ENCODE measurements at places on chromosomes 16 and 17.
A peak's percentile ranks its signal among the peaks of the same experiment; 100 is the strongest.

DNA sequence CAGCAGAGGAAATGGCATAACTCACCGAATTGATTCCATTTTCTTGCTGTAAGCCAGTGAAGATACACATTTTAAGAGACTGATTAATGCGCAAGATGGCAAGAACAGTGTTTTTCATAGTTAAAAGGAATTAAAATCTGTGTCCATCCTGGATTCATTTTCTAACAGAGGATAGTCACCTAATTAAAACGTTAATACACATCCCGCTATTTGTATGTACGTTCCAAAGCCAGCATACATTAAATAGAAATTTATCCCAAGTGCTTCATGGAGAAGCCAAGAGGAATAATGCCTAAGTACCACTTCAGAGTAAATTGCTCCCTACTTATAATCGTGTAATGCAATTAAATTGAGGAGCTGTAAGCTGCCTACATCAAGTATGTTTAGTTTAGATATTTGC is 49.9 kb downstream of the RBFOX1 start:
- DNase-seq: no peak

- DNase-seq: no peak
Measured at GRCh38 chr16:78932355-78932943, 668.1 kb downstream of the MAF start.

DNA sequence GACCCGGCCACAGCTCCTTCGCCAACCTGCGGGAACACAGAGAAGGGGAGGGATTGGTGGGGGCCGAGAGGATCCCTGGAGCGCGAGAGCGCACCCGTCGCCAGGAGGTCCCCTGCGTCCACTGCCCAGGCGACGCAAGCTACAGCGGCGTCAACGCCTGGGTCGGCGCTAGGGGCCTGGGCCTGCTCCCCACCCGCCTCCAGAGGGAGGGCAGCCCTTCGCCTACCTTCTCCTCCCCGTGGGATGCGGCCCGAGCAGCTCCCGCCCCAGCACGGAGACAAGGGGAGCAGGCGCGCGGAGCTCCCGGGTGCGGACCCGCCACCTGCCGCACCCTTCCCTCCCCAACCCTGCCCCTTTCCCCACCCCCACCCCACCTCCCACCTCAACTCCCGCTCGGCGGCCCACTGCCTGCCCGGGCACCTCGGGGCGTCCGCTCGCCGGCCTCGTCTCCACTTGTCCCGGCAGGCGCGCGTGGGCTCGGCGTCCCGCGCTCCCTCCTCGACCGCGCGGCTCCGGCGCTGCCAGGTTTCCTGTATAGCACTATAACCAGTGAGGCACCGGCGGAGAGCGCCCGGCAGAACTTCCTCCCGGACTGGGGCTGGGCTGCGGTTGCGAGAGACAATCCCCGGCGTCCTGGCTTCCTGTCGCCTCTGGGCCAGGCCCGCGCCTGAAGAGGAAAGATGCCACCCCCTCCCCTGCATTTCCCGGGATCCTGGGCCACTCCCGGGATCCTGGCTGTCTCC is 119.1 kb upstream of the SMURF2 start:
- DNase-seq: peak; percentile 53

DNA sequence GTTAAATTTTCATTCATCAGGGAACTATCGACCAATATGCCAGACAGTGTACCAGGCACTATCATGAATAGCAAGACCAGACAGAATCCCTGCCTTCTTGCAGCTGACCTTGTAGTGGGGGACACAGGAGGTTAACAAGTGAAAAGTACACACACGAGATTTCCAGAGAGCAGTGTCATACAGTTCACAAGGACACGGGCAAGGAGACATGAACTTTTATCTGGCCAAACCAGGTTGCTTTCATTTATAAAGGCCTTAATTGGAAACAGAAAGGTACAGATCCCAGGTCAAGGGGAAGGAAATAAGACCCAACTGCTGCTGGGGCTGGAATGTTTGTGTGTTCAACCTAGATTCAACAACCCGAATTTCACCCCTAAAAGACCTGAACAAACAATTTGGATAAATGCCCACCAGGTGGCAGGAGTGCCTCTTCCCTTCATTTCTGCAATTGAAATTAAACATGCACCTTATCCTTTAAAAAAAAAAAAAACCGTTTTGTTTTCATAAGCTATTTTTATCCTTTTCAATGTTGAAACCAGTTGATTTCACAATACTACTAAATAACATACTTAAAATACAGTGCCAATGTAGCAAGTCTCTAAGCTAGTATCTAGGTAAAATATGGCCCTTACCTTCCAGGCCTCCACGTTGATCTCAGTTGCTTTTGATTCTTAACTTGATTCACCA is 65.9 kb downstream of the EMP2 start:
- DNase-seq: peak; percentile 80

DNA sequence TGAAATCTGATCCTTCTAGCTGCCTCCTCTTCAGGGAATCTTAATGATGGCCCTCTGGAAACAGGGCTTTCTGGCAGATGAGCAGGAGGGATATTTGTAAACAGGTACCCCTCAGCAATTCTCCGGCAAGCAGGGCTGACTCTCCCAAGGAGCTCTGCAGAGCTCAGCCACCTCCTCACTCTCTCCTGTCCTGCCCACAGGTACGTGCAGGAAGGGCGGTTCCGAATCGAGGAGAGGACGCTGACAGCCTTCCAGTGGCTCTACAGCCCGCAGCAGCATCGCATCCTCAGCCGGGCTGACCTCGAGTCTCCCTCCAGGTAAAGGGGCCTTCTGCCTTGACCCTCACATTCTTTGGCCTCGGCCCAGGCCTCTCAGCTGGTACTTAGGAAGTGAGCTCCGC is 20.7 kb upstream of the CCDC92B start:
- no peak for DNase-seq

DNA sequence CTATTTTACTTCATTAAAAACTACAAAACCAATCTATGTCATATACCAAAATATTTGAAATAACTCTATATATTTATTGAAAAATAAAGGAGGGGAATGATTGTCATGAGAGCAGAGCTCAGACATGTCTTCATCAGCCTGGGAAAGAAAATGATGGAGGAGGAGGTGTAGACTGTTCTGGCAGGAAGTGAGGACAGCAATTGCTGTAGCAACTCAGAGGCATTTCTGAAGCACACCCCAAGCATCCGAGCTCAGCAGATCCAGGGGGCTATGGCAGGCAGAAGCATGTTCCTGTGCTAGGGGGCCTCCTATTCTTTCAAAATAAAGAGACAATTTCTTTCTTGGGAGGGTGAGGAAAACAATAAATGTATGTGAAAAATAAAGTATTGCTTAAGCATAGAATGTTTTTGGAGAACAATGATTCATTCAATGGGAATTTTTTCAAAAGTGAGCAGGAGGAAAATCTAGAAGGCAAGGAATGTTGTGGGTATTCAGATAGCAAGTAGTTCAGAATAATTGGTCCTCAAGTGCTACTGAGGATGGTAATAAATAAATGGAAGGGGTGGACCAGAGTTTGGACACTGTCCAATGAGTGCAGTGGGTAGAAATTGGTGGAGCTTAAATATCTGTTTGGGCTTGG is 383.4 kb downstream of the CDH11 start:
- no peak for DNase-seq

DNA sequence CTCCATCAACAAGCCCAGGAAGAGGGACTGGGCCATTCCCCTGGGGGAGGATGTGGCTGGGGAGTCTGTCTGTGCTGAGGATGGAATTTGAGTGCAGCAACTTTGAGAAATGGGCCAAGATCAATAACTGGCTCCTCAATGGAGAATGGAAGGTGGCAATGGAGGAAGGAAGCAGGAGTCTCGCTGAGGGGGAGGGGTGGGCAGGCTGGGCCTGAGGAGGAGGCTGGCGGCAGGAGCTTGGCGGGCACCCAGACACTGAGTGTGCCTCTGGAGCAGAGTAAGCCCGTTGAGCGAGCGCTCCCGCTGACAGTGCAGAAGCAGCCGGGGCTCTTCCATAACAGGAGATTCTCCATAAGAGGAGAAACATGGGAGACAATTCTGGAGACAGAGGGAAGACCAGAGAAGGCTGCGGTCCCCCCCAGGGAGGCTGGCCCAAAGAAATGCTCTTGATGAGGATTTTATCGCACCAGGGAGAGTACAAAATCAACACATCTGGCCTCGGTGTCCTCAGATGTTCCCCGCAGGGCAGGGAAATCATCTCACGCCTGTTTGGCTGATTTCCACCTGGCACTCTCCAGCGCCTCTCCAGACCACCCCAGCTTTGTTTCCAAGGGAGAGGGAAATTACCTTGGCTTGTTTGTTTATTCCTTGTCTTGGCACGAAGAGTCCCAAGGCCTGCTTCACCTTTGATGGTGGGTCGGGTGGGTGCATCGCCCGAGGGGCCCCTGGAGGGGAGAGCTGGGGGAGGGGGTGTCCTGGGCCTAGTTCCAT is 2.8 kb upstream of the MMP15 start:
- no peak for DNase-seq

DNA sequence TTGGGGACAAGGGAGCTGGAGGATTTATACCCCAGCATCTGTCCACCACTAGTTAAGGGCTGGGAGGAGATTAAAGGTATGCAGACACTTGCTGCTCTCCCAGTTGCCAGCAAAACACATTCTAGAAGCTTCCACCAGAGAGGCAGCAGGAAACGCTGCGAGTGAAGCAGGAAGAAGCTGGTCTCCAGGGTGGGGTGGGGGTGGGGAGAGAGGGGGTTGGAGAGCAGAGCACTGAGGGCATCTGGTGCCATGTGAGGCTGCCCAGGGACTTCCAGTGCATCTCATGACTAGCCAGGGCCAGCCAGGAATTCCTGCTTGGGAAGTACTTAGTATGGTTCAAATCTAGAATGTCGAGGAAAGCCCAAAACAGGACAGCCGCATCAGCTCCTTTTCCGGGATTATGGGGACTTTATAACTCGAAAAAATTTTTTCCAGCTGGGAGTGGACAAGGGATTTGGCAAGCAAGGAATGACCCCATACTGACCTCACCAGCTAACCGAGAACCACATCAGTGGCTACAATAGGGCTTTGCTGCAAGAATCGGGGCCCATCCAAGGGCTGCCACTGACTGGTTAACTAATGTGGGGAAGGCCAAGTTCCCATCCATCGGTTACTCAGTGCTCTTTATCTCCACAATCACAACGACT is 26.2 kb upstream of the AXIN2 start:
- no peak for DNase-seq

GRCh38 chr17:77281122-77281903 is 140.5 kb downstream of the SEC14L1 start:
- DNase-seq: peak; percentile 85

- DNase-seq: no peak
Measured at GRCh38 chr17:9750524-9750923, 40.9 kb downstream of the DHRS7C start.

GRCh38 chr17:35986643-35987042 is at the start of gene CCL14:
TSS of gene CCL14 (minus strand) at chr17:35986729. CDS start at chr17:35986649, 80 bp downstream.
- DNase-seq: no peak

GRCh38 chr17:48541577-48542113 is 3.3 kb downstream of the HOXB2 start:
- no peak for DNase-seq

GRCh38 chr17:18960803-18961511 is 9.0 kb downstream of the SLC5A10 start:
- DNase-seq: peak; percentile 86

DNA sequence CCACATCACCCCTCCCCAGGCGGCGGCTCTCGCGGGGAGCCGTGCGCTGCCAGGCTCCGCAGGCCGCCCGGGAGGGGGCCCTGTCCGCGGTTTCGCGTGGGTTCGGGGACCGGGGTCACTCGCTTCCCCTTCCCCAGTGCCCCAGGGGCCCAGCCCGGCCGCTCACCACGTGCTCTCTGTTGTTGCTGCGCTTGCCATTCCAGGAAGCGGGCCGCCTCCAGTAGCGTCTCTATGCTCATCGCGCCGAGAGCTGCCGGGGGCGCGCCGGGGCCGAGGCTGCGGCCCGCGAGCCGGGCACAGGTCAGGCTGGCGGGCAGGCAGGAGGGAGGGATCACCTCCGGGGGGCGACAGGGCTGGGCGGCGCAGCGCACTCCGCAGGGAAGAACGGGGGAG is 390 bp downstream of the MNT start:
- DNase-seq: peak; percentile 70

DNA sequence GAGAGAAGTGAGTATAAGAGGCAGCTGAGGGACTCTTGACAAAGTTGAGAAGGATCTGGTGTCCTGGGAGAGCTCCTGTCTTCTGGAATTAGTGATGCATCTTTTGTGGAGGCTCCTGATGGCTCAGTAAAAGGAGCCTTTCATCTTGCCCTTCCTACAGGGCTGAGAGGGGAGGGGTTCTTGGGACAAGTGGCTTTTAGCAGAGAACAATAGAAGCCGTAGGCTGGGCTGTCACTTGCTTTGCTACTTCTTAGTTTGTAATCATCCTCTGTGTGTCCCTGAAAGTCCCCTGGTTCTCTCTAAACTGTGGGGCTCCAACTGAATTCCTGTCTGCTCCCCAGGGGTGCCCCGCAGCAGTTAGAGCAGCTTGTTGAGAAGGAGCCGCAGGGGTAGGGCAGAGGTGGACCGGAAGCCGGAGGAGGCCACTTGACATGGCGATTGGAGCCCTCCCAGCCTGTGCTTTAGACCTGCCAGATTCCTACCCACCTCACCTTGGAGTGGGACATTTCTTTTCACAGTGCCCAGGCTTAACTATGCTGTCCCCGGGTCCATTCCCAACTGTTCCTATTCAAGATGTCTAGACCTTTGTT is 85.1 kb downstream of the PRKCA start:
- DNase-seq: no peak

- no peak for DNase-seq
Measured at GRCh38 chr16:57572978-57573728, 30.7 kb downstream of the ADGRG5 start.

DNA sequence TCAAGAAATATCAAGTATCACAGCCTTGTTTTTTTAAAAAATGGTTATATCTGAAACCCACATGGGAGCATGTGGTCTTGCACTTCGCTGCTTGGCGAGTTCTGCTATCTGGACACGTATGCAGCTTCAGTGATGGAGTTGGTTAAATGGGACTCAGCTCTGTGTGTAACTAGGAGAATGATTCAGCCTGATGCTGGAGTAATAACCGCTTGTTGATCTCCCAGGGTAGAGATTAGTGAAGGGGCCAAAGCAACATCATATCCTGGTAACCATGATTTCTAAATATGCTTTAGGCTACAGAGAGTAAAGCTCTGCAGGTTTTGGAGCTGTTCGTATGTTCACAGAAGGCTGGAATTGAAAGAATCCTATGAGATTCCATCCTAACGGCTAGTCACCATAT is 63.2 kb downstream of the IQCK start:
- DNase-seq: no peak

DNA sequence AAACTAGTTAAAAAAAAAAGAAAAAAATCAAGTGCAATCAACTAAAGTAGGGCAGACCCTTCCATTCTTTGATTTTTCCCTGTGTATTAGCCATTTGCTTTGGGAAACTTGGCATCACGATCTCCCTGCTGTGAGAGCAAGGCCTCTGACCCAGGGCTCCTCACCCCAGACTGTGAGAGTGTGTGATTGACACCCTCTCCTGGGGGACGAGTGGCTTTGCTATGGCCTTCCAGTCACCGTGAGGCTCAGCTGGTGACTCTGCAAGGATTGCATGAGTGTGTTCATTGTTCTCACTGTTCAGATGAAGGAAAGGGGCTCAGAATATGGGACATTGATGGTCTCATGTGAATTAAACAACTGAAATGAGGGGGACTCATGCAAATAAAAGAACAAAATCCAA is 69.0 kb upstream of the BCAR1 start:
- no peak for DNase-seq

Data from left lobe of liver (tissue), 2 donors.